ENCODE measurements at places on chromosomes 3 and 15. TPM values are rescaled to one million over a fixed set of nuclear protein-coding genes. Genes with fewer than 3 reads are reported as not detected.

Gene ANKUB1
- not detected for total RNA-seq

Gene GCNT3
- not detected for total RNA-seq

Gene XCR1
- total RNA-seq: not detected

Gene AADAC
- not detected for total RNA-seq

Gene CCDC39
- not detected for total RNA-seq
